ENCODE measurements at places on chromosomes 11 and 22.

GRCh38 chr22:49514641-49515040 lies 313.0 kb downstream of the BRD1 start:
- no peak for DNase-seq

GRCh38 chr11:105490333-105490732 lies 119.5 kb upstream of the GRIA4 start:
- no peak for DNase-seq

GRCh38 chr11:107598225-107599139 lies 7.5 kb downstream of the ELMOD1 start:
- DNase-seq = no peak

DNA sequence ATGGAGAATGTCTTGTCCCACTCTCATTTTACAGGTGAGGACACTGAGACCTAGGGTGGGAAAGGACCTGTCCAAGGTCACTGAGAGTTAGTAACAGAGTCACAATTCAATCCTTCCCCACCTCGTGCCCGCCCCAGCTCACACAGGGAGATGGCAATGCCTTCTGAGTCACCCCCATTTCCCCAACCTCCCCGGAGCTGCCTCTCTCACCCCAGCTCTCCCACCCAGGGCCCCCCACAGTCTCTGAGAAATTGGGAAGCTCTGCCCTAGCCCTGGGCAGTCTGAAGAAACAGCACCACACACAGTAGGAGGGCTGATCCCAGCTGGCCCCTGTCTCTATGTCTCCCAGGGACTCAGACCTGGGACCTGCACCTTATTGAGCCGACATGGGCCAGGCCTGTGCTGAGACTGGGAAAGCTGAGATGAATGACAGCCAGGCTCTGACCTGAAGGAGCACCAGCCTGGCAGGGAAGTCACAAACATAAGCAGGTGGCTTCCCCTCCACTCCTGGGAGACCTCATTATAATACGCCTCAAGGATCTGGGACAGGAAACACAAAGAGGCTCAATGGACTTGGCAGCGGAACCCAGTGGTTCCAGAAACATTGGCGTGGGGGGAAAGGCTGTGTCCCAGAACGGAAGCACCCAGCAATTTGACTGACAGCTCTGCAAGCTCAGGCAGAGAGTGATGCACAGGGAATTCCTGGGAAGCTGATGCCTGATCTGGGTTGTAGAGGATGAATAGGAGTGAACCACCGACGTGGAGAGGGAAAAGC lies 51.0 kb downstream of the CD6 start:
- DNase-seq = no peak

DNA sequence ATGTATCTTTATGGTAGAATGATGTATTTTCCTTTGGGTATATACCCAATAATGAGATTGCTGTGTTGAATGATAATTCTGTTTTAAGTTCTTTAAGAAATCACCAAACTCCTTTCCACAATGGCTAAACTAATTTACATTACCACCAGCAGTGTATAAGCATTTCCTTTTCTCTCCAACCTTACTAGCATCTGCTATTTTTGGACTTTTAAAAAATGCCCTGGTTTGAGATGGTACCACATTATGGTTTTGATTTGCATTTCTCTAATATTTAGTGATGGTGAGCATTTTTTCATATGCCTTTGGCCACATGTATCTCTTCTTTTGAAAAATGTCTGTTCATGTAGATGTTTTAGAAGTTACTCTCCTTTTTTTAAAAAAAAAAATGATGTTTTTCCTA lies 142.0 kb downstream of the METTL15 start:
- DNase-seq = no peak

All from stimulated activated CD8-positive, alpha-beta memory T cell treated with anti-CD3 and anti-CD28 coated beads, Interleukin-15, amount 100 ng/mL, for 1 hour (primary cell).